ENCODE measurements at places on chromosomes 12 and 14.

DNA sequence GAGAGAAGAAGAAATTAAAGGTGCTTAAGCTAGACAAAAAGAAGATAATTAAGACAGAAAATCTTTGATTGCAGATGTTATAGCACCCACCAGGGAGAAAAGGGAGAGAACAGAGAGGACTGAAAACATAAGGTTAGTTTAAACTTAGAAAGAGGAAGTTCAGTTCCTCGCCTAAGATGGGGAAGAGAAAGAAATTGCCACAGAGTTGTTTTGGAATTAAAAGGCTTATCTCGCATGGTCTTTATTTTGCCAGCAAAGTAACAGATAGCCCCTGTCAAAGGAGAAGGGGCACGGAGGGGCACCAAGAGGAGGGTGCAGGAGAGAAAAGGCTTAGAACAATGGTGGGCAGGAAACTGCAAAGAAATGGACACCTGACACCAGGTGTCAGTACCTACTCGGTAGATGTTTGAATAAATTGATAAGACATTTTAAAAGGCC lies 17.8 kb upstream of the OXA1L start:
- no peak for DNase-seq

- no peak for DNase-seq
Measured at GRCh38 chr14:95707327-95707726, 6.6 kb downstream of the TCL1A start.

DNA sequence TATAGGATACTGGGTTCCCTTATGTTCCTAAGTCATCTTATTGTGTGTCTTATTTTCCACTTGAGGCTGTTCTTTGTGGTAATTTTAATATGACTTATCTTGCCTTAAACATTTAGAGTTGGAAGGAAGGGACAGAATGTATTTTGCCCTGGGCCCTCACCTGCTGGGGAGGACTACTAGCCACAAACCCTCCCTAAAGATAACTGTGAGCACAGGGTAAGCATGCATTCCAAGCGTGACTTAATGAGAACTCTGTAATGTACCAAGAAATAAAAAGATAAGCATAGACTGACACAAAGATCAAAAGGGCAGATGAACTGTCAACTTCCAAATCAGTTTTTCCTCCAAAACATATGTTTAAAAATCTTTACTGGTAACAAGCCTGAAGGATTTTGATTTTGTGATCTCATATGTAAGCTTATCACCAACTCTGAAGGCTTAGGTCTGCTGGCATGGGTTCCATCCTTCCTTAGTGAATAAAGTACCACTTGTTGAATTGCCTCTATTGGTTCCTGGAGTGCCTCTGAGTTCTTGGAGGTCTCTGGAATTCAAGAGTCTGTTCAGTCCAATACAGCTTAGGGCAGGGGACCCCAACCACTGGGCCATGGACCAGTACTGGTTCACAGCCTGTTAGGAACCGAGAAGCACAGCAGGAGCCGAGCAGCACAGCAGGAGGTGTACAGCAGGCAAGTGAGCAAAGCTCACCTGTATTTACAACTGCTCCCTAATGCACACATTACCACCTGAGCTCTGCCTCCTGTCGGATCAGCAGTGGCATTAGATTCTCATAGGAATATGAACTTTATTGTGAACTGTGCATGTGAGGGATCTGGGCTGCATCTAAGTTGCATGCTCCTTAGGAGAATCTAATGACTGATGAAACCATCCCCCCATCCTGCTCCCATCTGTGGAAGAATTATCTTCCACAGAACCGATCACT lies 29.8 kb upstream of the NFYB start:
- DNase-seq: no peak

- no peak for DNase-seq
Measured at GRCh38 chr12:111672822-111673381, 12.9 kb downstream of the BRAP start.

DNA sequence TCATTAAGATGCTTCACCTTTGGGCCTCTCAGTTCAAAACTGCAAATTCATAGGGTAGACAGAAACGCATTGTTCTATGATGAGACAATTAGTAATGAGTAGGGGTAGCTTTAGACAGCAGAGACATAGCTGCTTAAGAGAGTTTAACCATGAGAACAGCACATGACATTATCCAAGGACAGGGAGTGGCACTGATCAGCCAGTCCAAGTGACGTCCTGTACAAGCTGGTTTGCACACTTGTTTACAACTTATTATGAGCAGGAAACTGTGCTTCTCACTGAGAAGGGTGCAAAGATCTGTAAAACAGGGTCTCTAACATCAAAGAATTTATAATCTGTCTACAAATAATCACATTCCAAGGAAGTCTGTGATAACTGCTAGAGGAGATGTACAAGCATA lies 11.2 kb upstream of the SRSF5 start:
- no peak for DNase-seq

DNA sequence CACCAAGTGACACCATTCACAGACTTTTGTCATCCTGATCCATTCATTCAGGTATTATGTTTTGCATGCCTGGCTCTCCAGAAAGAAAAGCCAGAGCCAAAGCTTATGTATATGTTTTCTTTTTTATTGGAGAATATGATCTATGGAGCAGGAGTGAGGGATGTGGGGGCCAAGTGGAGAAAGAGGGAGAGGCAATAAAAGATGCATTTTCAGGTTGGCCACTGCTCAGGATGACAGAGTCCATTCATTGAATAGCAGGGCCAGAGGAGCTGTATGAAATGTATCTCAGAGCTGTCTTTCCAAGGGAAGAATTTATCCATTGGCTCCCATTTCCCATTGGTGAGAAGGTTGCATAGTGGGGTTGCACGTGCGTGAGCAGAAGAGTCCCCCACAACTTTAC lies 416.1 kb downstream of the ATP23 start:
- DNase-seq: no peak

- DNase-seq: no peak
Measured at GRCh38 chr12:54631551-54631950, 3.1 kb downstream of the LACRT start.

GRCh38 chr12:32257695-32258496 lies 141.5 kb upstream of the FGD4 start:
- DNase-seq: no peak

- peak; percentile 14 for DNase-seq
Measured at GRCh38 chr14:102095231-102095870, 8.5 kb upstream of the HSP90AA1 start.

GRCh38 chr12:105843986-105844760 lies 294.6 kb downstream of the NUAK1 start:
- peak; percentile 59 for DNase-seq
